Left kidney (tissue), 8 donors: ENCODE measurements at places on chromosomes 4 and X.

DNA sequence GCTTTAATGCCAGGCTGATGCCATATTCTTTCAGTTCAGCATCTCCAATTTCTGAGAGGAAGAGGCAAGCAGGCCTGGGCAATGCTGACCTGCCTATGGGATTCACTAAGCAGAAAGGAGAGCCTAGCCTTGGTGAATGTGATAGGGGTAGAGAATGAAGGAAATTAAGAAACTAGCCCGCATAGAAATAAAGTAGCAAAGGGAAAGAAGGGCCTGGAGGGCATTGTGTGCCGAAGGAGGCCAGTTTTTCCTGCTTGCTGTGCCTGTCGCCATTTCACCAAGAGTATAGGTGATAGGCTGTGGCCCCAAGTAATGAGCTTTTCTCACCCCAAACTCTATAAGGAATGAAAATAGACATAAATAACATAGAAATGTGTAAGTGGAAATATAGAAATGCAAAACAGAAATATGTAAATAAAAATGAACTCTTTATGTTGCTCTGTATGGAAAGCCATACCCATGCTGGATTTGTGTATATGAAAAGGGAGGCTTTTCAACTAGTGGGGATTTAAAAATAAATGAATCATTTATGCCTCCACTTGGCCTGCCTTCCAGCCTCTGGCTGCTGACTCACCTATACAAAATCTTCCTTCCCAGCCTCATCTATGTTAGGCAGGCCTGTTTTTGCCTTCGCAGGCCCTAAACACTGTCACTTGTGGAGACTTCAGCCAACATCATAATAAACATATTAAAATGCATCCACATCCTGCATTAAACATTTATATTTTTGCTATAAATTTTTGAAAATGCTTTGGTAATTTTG, 5.1 kb upstream of the OCRL start:
- DNase-seq = no peak

DNA sequence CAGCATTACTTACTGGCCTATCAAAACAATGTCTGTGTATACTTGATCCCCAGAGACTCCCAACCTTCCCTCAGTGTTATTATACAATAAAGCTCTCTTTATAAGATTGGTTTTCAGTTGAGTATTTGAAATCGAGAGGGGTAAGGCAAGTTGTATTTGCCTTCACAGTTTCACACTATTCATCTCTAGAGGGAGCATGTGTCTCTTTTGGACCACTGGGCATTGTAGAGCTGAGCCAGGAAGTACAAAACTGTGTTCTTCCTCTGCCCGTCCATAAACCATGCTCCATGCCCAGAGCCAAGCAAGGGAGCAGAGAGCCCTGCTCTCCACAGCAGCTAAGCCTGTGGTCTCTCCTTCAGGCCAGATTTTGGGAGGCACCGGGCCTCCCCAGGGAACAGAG, 61.5 kb upstream of the HHIP start:
- DNase-seq = no peak

DNA sequence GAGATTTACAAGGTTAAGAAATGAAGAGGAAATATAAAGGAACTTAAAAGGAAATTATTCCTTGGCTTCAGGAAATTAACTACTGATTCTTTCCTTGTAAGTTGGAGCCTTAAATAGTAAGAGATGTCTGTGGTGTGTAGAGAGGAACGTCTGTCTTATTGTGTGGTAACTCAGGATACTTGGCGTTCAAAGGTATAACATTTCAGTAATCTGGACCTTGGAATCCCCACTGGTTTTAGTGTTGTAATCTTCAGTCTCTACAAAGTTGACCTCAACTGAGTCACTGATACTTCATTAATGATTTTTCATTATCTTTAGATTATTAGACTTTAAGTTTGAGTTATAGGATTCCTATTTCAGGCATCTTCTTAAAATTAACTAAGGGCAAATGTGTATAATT, 79.1 kb upstream of the LSM6 start:
- no peak for DNase-seq

GRCh38 chr4:37320513-37321235, 76.1 kb downstream of the NWD2 start:
- DNase-seq = no peak

DNA sequence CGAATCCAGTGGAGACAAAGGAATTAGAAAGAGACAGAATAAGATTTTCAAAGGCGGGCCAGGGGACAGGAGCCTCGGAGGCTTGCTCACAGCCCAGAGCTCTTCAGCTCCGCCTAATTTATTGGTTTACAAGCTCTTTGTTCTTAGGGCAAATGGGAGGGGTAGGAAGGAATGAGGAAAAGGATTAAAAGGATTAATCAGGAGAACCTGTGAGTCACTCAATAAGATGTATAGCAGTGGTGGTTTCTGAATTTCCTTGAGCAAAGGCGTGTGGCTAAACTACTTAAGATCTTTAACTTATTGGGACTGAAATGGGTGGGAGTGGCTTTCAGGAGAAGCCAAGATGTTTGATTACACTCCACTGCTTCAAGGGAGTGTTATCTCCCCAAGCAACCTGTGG, 456.0 kb upstream of the SPANXN1 start:
- DNase-seq = no peak

- no peak for DNase-seq
Measured at GRCh38 chr4:2295500-2295899, 33.6 kb upstream of the MXD4 start.

- DNase-seq = no peak
Measured at GRCh38 chr4:9979101-9979701, 42.1 kb downstream of the SLC2A9 start.

DNA sequence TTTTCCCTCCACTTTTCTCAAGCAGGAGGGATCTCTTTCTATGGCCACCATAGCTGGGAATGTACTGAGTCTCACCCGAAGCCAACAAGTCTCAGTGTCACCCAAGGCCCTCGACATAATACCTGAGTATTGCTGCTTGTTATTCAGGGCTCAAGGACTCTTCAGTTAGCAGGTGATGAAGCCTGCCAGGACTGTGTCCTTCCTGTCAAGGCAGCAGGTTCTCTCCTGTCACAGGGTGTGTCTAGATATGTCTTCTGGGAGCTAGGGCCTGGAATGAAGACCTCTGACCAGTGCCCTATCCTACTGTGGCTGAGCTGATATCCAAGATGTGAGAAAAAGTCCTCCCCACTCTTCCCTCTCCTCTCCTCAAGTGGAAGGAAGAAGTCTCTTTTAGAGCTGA, 391.0 kb upstream of the DIPK2B start:
- no peak for DNase-seq

GRCh38 chrX:104668550-104668949, 102.6 kb downstream of the IL1RAPL2 start:
- DNase-seq = peak; percentile 42

- DNase-seq = no peak
Measured at GRCh38 chr4:3348621-3349020, 55.8 kb downstream of the RGS12 start.

DNA sequence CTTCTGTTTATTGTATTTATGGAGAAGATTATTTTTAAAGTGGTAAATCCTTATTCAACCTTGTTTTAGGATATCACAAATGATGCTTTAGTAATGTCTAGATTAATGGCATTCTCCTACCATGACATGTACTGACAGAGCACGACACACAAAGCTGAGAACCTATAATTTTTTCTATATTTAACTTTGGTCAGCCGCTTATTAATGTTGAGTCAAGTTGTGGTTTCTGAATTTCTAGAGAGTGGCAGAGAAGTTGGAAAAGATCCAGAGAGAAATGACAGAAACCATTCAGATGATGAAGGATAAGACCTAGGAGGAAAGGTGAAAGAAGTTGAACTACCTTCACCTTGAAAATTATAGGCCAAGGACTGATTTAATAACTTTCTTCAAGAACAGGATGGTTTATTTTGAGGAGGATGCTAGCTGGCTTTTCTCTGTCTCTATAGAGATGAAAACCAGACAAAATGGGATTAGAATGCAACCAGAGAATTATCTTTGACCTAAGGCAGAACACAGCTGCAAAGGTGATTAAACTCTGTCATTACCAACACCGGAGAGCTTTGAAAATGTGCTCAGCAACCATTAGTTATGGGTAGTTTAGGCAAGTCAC, 62.6 kb upstream of the TSPAN5 start:
- no peak for DNase-seq

- no peak for DNase-seq
Measured at GRCh38 chr4:87086143-87086805, 134.1 kb downstream of the KLHL8 start.

DNA sequence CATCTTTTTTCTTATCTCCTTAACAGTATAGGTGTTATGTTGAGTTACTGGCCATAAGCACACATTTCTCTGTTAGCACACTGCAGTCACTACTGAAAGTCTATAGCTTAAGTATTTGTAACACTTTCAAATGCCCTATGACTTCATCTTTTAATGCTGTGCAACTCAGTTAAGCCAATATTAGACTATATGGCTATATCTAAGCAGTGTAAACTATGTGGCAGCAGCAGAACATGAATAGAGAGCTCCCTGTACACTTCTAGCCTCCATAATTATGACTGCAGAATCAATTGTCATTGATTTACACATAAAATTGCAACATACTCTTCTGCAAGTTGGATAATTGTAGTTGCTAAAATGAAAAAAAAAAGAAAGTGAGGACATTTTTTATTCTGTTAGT, 250.3 kb downstream of the EPHA5 start:
- DNase-seq = no peak

GRCh38 chrX:110248578-110248977, 69.3 kb downstream of the AMMECR1 start:
- DNase-seq = no peak

GRCh38 chr4:27635936-27636913, 775.6 kb downstream of the STIM2 start:
- no peak for DNase-seq

- DNase-seq = no peak
Measured at GRCh38 chr4:186079694-186080093, 10.7 kb downstream of the TLR3 start.

DNA sequence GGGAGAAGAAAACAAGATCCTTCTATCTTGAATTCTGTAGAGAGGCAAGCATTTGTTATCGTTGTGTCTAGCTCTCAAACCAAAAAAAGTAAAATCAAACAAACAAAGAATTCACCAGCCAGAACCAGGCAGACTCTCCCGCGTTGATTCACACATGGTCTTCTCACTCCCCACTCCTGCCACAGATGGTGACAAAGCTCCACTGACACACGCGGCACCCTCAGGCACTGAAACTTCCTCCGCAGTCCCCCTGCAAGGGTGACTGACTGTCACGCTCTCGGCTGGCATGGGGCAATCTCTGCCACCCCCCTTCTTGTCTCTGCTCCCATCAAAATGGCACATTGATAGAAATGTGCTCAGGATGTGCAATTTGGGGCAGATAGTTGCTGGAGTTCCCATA, 304.9 kb downstream of the DHX15 start:
- DNase-seq = no peak

DNA sequence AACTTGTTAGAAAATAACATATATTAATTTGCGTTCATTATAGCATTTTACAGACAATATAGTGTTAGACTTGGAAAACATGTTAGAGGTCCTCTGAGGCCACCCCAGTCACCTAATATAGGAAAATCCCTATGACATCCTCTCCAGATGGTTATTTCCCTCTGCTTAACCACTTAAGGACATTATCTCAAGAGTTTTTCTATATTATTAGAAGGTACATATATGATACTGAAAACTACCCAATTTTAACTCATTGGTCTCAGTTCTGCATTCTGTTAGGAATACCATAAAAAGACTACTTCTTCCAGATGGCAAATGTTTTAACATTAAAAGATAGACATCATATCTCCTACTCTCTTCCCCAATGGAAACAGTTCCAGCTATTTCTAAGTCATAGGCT, 21.4 kb downstream of the PTPN13 start:
- DNase-seq = no peak

DNA sequence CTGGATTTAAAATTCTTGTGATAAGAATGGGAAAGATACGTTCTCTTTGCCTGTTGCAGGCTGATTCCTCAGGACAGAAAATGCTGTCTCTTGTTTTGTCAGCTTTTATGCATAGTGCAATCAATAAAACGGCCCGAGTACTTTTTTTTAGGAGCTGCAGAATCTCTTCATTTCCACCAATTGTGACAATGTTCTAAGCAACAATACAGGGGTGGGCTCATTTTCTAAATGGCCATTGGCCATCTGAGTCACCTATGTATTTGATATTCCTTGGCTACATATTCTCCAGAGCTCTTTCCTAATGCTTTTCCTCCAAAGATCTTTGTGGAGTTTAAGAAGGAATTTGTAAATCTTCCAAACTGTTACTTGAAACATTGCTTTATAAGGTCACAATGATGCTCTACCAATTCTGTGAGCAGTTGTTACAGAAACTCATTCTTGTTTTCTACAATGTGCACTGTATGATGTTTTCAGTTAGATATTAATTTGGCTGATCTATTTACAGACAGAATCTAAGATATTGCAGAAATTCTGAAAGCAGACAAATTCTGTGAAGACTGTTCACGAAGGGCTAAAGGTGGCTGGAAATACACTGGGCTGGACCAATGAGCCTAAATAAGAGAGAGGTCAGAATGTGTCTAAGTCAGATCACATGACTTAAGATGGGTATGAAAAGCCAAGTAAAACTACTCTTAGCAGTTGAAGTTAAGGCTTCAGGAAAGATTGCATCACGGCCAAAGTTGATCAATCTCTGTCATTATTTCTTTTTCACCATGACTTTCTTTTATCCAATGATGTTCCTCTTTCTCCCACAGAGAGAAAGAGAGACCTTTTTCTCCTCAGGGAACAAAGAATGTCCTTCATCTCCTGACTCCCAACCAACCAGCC, 33.4 kb downstream of the TAPT1 start:
- no peak for DNase-seq

- no peak for DNase-seq
Measured at GRCh38 chr4:185480016-185480732, 8.6 kb upstream of the CCDC110 start.

DNA sequence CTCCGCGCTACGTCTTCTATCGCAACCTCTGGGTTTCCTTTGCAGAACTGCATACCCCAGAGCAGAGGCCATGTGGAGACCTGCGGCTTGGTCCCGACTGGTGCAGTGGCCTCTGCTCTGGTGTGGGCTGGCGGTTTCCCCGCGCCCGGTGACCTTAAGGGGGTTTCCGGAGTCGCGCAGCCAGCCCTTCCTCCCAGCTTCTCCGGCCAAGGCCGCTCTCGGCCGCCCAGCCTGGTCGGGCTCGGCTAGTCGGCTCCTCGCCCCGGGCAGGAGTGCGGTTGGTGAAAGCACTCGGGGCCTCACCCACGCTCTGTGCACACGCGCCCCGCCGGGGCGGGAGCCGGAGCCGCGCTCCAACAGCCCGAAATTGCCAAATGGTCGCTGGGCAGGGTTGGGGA, 84.9 kb downstream of the BCOR start:
- no peak for DNase-seq

- no peak for DNase-seq
Measured at GRCh38 chr4:53076374-53076958, 214.3 kb downstream of the RASL11B start.

DNA sequence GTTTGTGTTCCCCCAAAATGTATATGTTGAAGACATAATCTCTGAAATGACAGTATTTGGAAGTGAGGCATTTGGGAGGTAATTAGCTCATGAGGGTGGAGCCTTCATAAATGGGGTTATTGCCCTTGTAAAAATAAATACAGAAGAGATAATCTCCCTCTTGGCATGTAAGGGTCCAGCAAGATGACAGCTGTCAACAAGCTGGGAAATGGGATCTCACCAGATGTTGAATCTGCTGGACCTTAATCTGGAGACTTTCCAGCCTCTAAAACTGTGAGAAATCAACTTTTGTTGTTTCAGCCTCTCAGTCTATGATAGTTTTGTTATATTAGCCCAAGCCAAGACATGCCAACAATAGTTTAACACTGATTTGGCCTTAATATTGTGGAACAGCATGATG, 438.2 kb upstream of the PCDH7 start:
- no peak for DNase-seq
